ENCODE measurements at places on chromosomes 16 and 17. TPM values are rescaled to one million over a fixed set of nuclear protein-coding genes. Genes with fewer than 3 reads are reported as not detected.

GRCh38 chr16:72921106-72921505, 126.8 kb downstream of the ZFHX3 start:
- DNase-seq = no peak

GRCh38 chr17:77399319-77399957, 258.7 kb downstream of the SEC14L1 start:
- no peak for DNase-seq

DNA sequence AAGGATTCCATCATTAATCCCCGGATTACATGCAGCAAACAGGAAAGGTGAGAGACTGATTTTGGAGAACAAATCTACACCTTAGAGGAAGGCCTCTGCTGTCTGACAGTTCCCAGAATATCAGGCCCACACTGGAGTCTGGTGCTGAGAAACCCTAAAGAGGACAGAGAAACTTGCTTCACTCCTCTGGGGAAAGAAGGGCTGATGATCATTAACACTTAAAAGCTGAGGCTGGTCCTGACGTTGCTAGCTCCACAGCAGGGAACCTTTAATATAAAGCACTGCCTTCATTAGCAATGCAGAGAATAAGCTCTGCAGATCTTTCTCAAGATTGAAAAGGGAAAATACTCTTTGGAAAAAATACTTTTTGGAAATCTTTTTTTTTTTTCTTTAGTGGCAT, 1472.4 kb upstream of the GOT2 start:
- DNase-seq = no peak

GRCh38 chr16:2044541-2044940, 3.1 kb downstream of the NTHL1 start:
- DNase-seq = no peak

- DNase-seq = no peak
Observed at GRCh38 chr16:67445913-67446907, 15.3 kb downstream of the HSD11B2 start.

- DNase-seq = peak; percentile 50
Observed at GRCh38 chr17:39972271-39972670, 8.3 kb upstream of the PSMD3 start.

- peak; percentile 70 for DNase-seq
Observed at GRCh38 chr17:39178536-39178935, 12.6 kb upstream of the ARL5C start.

- peak; percentile 49 for DNase-seq
Observed at GRCh38 chr17:49508061-49508865, 13.2 kb downstream of the NGFR start.

Gene KRT25
- not detected for polyA plus RNA-seq

DNA sequence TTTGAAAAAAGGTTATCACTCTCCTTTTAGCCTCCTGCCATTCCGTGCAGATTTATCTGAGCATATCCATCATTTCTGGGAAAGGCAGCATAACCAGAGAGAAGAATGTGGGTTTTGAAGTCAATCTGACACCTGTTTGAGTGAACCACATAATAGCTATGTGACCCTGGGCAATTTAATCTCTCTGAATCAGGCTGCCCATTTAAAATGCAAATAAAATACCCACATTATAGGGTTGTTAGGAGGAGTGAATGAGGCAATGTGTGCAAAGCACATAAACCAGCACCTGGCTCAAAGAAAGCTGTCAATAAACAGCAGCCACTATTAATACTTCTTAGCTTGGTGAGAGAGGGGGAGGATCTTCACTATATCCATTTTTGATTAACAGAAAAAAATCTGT, 88.0 kb downstream of the CACNG1 start:
- no peak for DNase-seq

Gene KLHL10
- polyA plus RNA-seq = 0.09 TPM

Gene VKORC1
- 542 TPM for polyA plus RNA-seq

- peak; percentile 56 for DNase-seq
Observed at GRCh38 chr17:29163563-29163962, 16.6 kb downstream of the MYO18A start.

Gene KRT32
- not detected for polyA plus RNA-seq

Gene ARHGAP44
- 0.33 TPM for polyA plus RNA-seq

GRCh38 chr16:89033796-89034572, 57.0 kb upstream of the CBFA2T3 start:
- DNase-seq = no peak

Gene RTN4RL1
- not detected for polyA plus RNA-seq

GRCh38 chr17:67639979-67640378, 77.8 kb upstream of the NOL11 start:
- DNase-seq = no peak

DNA sequence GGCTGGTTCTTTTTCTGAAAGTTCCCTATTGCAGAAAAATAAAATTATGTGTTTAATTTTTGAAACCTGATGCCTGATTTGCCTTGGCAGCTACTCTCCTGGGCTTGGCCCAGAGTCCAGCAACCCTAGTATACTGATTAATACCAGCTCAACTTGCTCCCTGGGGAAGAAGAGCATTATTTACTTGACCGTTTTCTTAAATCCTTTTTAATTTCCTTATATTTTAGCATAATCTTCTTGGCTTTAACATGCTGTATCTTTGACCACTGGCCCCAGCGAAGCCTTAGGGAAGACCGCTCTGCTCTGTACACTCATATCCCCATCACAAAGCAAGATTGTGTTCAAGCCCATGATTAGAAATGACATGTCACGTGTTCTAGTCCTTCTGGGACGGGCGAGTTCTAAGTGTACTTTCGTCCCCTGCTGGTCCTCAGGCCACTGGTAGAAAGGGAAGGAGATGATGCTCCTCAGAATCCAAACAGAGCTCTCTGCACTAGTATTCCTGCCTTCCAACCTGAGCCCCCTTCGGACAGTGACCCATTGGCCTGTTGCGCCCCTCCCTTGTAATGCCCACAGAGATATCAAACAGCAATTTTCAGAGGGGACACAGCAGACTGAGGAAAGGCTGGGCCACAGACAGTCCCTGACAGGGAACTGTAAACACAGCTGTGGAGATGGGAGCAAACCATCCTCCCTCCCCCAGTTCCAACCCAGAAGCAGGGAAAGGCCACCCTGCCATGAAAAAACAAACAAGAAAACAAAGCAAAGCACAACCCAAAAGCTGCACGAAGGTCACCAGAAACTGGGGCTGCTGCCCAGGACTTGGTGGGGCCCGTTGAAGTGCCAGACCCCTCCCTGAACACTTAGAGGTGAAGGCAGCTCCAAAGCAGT, 4.3 kb upstream of the EZH1 start:
- DNase-seq = no peak

DNA sequence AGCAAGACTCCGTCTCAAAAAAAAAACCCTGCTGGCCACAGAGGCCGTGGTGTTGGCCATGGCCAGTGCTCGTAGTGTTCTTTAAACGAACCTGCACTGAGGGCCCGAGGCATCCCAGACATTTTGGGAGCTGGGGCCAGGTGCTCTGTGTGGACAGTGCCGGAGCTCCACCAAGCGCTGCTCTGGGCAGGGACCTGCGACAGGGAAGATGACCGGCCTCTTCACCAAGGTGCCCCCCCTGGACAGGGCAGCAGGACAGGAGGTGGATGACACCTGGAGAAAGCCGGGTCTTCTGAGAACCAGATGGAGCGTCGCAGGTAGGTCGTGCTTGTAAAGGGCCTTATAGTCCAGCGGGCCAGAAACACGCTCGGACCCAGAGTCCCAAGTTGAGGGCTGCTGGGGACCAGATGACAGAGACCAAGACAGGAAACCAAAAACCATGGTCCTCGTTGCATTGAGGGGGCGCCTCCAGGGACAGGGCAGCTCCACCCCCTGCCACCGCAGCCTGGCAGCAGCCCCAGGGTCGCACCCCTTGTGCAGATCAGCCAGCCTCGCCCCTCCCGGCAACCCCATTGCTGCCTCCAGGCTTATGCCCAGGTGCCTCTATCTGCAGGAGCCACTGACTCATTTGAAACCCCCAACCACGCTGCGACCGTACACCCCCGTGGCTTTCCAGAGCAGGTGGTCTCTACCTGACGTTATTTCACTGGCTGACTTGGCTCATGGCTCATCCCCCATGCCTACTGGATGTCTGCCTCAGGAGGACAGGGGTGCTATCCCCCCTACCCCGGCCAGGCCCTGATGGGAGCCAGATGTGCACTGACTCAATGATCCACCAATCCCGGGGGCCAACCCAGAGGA, 4.2 kb upstream of the NTN3 start:
- no peak for DNase-seq

DNA sequence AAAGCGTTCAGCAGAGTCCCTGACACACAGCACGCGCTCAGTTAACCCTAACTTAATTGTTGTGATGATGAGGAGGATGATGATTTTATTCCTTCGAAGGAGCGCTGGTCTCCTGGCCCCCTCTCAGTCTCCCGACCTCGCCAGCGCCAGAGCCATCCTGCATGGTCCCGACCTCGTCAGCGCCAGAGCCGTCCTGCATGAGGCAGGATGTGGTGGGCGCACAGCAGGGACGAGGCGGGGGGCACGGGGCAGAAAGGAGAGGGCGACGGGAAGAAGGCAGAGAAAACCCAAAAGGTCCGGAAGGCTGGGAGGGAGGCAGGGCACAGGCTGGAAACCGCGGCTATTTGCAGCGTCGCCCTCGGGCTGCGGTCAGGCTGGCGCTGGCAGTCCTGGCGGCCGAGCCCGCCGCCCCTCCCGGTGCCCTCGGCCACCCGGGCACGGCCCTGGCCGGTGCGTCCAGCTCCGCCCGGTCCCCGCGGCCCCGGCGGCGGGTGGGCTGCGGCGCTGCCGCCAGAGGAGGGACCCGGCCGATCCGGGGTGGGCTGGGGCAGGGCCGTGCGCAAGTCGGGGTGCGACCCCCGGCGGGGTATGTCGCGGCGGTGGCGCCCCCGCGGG, 3.0 kb upstream of the TAC4 start:
- DNase-seq = peak; percentile 65

DNA sequence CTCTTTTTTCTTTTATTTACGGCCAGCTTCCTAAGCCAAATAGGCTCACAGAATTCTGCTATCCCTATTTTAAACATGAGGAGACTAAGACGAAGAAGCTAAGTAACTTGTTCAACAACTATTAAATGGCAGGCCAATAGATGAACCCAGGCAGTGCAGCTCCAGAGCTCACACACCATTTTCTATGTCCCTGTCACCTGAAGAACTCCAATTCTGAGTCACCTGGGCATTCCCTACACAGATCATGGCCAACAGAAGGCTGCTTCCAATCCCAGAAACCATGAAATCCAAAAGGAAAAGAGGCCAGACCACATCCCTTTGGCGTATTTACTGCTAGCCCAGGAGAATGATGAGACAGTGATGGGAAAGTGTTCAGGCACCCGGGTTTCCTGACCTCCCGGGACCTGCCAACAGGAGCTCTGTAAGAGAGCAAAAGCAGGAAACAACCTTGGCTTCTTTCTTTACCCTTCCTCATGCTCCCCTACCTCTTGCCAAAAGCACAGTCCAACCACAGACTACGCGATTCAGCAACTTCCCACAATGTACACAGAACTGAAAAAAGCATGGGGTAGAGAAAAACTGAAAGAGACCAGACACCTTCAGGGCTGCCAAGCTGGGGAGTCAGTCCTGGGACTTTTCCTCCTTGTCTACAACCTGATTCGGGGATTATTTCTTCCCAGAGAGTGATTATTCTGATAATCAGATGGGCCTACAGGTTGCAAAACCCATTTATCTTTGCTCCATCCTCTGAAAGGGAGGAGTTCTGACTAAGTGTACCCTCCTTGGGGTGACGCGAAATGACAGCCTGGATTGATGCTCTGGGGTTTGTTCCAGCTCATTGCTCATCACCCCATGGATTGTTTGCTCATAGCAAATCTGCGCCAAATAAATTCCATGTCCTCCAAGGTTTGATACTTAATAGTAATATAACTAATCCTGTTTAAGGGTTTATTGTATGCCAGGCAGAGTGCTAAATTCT, 47.8 kb upstream of the HAS3 start:
- peak; percentile 94 for DNase-seq

DNA sequence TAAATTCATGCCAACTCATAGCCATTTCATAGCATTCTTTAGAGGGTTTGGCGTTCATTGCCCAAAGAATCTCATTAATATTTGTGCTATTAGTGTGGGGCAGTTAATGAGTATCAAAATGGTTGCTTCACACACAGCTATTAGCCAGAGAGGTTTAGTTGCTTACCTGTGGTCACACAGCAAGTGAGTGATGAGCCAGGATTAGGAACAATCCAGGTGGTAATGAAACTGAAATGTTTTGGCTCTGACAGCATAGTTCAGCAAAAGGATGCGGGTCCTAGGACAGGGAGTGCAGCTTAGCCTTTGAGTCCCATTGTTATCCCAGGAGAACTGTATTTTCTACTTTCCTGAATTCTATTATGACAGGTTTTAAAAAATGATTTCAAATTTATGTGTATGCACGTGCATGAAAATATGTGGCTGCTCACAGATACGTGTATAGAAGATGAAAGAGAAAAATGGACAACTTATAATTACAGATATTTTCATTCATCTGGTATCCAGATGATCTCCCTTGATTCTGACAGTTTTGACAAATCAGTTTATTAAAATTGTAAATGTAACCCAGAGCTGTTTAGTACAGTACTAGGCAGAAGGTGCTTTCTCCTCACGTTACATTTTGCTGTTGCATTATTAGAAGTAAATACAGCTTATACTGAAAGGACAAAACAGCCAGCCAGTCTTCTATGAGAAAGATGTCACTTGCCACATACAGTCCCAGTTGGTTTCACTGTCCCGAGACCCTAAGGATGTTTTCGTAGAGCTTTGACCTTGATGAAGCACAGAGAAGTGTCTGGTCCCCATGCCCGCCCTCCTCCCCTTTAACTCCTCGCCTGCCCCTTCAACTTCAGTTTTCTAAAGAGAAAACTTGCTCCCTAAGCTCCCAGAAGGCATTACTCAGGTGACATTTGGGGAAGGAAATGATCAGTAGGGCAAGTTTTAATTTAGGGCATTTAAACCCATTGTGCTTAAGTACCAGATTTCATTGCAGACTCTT, 99.8 kb upstream of the TBX2 start:
- no peak for DNase-seq

Gene FNDC8
- polyA plus RNA-seq = not detected

Gene ST6GALNAC1
- not detected for polyA plus RNA-seq

Gene TBC1D28
- not detected for polyA plus RNA-seq

DNA sequence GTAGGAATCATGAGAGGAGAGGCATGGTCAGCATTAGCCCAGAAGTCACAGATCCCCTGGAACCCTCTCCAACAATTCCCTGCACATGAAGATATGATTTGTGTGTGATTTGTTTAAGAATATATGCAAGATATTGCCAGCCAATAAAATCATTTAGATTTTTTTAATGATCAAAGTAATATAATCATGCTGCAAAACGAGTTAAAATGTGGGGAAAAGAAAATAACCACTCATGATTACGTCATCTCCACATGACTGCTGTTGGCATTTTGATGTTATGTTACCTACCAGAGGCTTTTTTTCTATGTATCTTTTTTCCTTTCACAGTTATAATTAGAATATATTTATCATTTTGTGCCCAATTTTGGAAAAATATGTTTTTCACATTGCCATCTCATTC, 22.4 kb downstream of the SLC35G3 start:
- peak; percentile 66 for DNase-seq

Gene ADAD2
- not detected for polyA plus RNA-seq

Gene CLEC10A
- polyA plus RNA-seq = not detected

GRCh38 chr17:45410144-45411091, 22.3 kb downstream of the ARHGAP27 start:
- no peak for DNase-seq
